Osteocyte (in vitro differentiated cells): ENCODE measurements at places on chromosomes 7 and 10. TPM values are rescaled to one million over a fixed set of nuclear protein-coding genes. Genes with fewer than 3 reads are reported as not detected.

SIRT1 gene
- total RNA-seq: 23.9 and 25.6 TPM in 2 replicates

GNGT1 gene
- not detected in 2 replicates for total RNA-seq

TPK1 gene
- 4.2 and 5.6 TPM in 2 replicates for total RNA-seq

TFEC gene
- total RNA-seq: not detected in 2 replicates

PNLIPRP3 gene
- total RNA-seq: not detected in 2 replicates

ASB15 gene
- not detected in 2 replicates for total RNA-seq

HOGA1 gene
- total RNA-seq: not detected in 2 replicates

DNA sequence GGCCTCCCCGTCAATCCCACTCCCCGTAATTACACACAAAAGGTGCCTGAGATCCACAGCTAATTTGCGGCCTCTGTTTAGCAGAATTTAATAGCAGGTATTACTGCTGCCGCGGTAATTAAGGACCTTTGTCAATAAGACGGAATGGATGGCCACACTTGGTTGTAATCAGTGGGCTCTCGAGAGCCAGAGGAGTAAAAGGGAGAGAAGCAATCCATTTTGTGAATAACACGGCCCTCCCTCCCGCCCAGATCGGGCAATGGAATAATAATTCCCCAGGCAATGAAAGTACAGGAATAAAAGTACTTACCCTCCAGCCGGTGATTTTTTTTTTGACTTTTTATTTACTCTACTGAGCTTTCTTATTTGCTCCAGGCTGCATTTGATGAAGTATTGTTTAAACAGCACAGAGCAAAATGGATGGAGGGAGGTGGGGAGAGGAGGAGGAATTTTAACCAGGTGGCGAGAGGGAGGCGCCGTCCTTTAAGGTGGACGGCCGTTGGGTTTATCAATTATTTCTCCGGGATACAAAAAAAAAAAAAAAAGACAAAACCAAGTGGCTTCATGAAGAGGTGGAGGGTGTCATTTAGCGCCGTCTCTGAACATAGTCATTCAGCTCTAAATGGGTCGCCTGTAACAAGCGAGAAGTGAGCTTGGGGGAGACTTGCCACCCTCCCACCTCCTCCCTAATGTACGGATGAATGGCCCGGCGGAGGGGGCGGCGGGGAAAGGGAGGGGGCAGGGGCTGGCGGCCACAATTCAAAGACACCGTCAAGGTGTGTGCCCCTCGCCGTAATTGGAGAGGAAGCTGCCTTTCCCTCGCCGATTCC is 120.3 kb downstream of the BUB3 start:
- no peaks in the 10 kb centered on the region for H3K36me3 ChIP-seq
- H3K27me3 ChIP-seq: no peaks in the 10 kb centered on the region
- H3K4me1 ChIP-seq: no peaks in the 10 kb centered on the region

DNA sequence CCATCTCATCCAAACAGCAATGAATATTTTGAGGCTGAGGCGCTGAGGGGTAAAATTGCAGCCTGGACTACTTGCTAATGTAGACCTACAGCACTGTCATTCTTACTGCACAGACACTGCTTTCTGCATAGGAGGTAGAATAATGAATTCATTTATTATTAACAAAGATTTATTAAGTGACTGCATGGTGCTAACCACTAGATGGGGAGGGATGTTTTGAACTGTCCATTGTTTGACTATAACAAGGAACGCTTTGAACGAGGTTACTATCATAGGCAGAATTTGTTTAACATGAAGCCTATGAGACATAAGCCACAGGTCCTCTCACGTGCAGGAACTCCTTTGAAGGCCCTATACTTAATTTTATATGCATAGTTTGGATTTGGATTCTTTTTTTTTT is 143.8 kb downstream of the CFTR start:
- H3K4me1 ChIP-seq: no peaks in the 10 kb centered on the region
- H3K4me3 ChIP-seq: no peak overlapping the region
- H3K27me3 ChIP-seq: peaks cover 20% of the 10 kb centered on the region
- DNase-seq: no peak

GRCh38 chr10:30182191-30183054 is 123.0 kb upstream of the JCAD start:
- peaks cover 51% of the 10 kb centered on the region for H3K4me1 ChIP-seq
- no peaks in the 10 kb centered on the region for H3K36me3 ChIP-seq
- H3K4me3 ChIP-seq: peak overlapping the region; percentile 57
- no peaks in the 10 kb centered on the region for H3K27me3 ChIP-seq
- H3K27ac ChIP-seq: peak overlapping the region; percentile 98

GRCh38 chr10:133529576-133529946 is 2.4 kb downstream of the CYP2E1 start:
- no peaks in the 10 kb centered on the region for H3K4me1 ChIP-seq
- no peaks in the 10 kb centered on the region for H3K27me3 ChIP-seq
- H3K36me3 ChIP-seq: no peaks in the 10 kb centered on the region
- no peak for DNase-seq
